ENCODE measurements at places on chromosomes 5 and 9.

GRCh38 chr9:85892401-85892800 is 48.5 kb upstream of the NAA35 start:
- no peak for DNase-seq

DNA sequence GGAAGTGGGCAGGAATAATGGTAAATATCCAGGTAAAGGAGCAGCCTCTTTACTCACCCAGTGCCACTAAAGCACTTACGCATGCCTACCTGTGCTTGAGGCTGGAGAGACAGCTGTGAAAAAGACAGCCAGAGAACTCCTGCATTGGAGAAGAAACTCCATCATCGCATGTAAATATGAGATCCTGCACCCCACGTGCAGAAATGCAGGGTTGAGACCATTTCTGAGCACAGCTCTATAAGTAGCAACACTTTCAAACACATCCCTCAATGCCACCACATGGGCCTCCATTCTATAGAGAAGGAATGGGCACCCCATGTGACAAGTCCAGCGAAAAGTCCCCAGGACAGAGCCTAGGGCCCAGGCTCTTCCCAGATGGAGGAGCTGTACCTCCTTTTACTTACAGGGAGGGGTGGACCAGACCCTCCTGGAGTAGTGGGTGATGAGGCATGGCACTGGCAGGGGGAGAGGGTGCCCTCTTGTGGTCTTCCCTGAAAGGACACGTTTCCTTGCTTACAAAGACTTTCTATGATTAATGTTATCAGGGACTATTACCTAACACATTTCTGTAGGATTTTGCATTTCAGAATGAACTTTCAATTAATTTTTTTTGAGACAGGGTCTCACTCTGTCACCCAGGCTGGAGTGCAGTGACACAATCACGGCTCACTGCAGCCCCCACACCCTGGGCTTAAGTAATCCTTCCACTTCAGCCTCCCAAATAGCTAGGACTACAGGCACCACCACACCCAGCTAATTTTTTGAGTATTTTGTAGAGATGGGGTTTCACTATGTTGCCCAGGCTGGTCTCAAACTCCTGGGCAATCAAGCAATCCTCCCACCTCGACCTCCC is 55.3 kb upstream of the IL17B start:
- peak; percentile 31 for DNase-seq

- DNase-seq, result no peak
Observed at GRCh38 chr5:115398719-115399118, 102.3 kb upstream of the CCDC112 start.

DNA sequence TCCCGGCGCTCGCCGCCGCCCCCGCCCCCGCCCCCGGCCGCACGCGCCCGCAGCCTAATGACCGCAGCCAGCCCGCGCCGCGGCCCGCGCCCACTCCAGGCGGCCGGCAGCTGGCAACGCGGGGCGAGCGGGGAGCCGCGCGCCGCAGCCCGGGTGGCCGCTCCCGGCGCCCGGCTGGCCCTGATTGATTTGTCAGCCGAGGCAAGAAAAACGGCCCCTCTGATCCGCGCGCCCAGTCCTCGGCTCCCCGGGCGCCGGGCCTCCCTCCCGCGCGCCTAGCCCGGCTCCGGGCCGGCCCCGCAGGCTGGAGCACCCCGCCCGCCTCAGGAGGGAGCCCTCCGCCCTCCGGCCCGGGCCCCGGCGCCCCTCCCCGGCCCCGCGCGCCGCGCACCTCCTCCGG is 11.9 kb upstream of the LHX2 start:
- DNase-seq, result no peak

GRCh38 chr9:107972346-107972745 is 482.8 kb upstream of the KLF4 start:
- DNase-seq, result no peak

DNA sequence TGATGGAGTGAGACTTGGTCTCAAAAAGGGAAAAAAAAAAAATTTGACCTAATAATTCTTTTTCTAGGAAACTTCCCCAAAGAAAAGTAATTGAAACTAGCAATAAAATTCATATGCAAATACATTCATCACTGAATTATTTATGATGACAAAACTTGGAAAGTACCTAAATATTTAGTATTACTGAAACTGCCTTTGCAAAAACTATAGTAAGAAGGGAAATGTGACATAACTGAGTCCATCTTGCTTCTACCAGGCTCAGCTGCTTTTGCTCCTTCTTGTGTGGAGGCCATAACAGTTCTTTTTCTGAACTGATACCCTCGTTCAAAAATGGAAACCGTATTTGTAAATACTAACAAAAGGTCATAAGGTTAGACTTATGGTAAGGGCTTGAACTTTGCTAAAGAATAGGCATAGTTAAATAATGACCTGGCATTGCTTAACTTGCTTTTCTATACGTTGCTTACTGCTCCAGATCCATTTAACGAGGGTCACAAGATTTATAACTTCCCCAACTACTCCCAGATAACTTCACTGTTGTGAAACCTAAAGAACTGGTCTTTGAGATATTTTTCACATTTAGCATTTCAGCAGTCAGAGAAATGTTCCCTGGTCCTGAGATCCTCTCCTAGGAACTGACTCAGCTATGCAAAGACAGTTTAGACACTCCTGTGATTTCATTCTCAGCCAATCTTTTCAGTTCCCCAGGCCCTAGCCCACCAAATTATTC is 68.4 kb downstream of the CFAP95 start:
- no peak for DNase-seq

DNA sequence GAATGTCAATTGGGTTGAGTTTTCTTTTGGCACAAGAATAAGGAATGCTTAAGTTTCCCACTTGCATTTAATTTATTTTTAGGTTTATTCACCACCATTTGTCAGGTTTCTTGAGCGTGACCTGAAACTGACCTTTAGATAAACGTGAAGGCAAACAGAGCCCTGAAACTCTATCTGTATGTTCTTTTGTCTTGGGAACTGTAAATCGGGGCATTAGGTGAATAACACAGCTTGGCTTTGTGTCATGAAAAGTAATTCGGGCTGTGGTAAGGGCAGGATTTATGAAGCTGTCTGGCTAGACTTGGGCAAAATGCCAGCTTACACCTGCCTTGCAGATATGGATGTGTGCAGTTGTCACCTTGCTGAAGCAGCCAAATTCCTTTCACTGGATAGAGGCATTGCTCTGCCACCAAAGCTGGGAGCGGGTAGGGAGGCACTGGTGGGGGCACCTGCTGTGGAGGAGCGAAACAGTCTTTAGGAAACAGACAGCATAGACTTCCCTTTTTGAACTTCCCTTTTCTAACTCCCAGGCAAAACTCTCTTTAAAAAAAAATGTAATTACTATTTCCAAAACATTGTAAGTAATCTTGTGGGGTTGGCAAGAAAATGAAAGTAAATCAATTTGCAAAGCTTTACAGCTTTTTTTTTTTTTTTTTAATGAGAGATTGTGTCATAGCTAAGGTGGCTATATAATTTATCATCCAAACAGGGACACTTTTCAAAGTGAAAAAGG is 545.2 kb downstream of the CSNK1G3 start:
- no peak for DNase-seq

DNA sequence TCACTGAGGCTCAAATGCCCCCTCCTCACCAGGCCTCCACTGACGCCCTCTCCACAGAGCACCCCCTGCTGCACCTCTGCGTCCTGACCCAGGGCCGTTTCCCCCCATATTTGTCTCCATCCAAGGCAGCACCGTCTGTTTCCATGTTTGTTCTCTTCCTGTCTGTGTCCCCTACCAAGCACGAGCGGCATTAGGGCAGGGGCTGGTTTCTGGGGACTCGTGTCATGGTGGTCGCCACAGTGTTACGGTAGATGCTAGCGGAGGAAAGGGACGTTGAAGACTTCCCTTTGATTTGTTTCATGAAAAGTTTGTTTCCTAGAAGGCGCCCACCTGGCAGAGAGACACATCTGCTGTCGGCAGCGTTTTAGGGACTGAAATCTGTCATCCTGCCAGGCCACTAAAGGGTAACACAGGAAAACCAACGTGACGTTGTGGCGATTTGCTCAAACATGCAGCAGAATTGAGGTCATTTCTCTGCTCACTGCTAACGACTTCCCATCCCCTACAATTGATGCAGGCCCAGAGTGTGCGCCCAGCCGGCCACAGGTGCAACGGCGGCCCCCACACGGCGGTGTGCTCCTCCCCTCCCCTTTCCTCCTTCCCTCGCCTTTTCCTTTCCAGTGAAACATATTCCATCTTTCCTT is 79.3 kb upstream of the IRX4 start:
- DNase-seq, result no peak

DNA sequence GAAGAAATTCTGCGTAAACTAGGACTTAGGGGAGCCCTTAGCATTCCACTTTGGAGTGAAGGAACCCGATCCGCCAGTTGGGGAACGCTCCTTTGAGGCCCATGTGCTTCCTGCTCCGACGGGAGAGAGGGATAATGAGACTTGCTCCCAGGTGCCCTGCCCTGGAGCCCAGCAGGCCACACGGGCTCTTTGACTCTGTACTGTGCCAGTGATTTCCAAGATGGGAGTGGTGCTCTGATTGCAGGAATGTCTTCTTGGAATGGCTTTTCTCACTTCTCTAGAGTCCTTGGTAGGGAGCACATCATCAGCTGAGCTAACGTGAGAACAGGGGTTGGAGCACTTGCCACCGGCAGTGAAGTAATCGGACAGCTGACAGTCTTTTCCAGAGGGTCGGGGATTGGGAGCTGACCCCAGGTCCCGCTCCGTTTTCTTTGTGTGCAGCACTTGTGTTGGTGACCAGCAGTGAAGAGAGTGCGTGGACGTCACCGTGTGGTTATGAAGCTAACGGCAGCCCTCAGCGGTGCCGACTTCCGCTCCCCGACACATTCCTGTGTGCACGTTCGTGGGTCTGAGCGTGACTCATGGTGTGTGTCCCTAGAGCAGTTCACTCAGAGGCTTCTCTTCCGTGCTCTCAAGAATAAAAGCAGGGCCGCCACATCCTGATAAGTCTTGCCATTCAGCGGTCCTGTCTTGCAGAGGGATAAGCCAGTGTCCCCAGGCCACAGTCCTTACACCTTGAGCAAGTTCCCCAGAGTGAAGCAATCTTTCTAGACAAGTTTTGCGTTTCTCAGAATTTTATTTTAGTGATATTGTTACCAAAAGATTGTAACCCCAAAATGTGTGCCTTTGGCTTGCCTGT is 25.6 kb downstream of the ABL1 start:
- DNase-seq, result no peak

DNA sequence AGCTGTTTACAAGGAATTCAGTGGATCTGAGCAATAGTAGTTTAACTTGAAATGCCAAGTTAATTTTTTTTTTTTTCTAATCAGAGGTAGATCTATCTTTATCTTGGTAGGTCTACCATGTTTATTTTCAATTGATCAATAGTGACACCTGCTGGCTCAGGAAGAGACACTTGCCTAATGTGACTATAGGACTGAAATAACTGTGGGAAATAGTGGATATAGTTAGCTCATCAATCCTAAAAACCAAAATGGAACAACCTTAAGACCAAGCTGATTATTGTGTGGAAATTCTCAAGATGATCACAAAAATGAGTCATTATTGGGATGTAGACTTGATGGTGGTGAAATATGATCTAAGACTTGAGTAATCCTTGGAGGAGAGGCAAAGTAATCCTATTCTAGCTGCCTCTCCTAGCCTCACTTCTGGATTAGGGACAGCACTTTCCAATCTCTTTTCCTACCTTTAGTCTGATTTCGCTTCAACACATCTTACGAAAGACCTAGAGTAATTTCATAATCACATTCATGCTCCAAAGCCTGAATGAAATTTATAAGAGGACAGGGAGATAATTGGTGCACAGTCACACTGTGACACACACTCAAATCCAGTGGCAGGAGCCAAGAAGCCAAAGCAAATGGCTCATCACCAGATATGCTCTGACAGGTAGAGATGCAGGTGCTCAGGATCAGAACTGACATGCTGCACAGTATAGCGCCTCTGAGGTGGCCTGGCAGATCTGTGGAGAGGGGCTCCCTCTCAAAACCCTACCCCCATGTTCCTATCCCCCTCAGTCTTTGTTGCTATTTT is 156.3 kb downstream of the HMHB1 start:
- no peak for DNase-seq

GRCh38 chr5:109643791-109644350 is 45.9 kb upstream of the MAN2A1 start:
- no peak for DNase-seq

GRCh38 chr9:129150672-129151211 is 27.3 kb downstream of the IER5L start:
- DNase-seq, result no peak

- no peak for DNase-seq
Observed at GRCh38 chr9:134146774-134147493, 11.1 kb downstream of the WDR5 start.

GRCh38 chr9:93599571-93600403 is 23.4 kb downstream of the PHF2 start:
- no peak for DNase-seq

GRCh38 chr9:76866689-76867088 is 39.2 kb downstream of the PRUNE2 start:
- no peak for DNase-seq

- DNase-seq, result peak; percentile 64
Observed at GRCh38 chr9:132268725-132269352, 85.9 kb downstream of the SETX start.

- DNase-seq, result no peak
Observed at GRCh38 chr9:98978231-98978681, 34.5 kb downstream of the COL15A1 start.

DNA sequence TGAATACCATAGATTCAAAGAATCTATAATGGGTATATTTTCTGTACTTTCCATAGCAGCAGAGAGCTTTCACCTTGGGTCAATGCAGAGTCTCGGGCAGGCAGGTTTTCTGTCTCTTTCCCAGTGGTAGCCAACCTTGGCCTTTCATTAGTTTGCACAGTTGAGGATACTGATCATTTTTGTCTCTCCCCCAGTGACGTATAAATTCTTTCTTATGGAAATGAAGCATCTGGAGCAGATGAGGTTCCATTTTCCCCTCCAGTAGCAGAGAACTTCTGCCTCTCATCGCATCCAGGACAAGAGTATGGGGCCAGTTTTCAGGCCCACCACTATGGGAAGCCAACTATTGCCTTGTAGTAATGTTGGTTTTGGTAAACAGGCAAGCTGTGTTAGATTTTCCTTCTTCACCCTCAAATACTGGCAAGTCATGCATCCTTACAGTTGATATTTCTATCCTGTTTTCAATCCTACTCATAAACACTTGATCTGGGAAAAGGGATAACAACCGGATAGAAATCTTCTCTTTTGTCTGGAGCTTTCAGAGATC is 845.2 kb upstream of the CDH18 start:
- DNase-seq, result no peak

DNA sequence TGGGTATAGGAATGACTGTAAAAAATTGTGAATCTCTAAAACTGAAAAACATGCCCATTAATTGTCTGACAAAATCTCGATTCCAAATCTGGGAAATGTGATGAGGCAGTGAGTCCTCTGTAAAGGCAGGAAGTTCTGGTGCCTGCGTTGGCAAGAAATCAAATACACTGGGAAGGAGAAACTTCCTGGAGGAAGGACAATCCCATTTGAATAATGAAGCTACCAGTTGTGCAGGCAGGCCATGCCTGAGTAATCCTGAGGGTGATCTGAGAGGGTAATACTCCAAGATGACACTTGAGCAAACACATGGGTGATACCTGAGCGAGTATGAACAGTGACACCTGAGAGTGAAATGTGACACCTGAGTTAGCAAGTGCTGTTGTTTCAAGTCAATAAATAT is 49.7 kb downstream of the KIF24 start:
- DNase-seq, result no peak

All from effector CD4-positive, alpha-beta T cell (primary cell).